CD4-positive, alpha-beta T cell treated with Interleukin-6 for 4 hours (primary cell): ENCODE measurements at places on chromosomes 4 and X.

- no peak for DNase-seq
Observed at GRCh38 chrX:47611926-47612325, 7.7 kb downstream of the SYN1 start.

DNA sequence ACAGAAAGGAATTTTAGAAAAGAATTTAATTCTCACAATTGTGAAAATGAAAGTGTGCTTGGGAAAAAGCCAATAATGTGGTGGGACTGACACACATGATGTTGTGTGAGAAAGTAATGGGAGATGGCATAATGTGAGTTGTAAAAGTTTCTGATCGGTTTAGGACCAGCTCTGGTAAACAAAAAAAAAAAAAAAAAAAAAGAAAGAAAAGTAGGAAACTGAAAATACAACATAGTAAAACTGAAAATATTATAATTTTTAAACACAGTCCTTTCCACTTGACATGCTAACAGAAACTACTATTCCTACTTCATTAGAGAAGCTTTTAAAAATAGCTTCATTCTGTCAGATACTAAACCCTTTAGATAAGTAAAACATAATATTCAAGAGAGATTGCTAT, 28.2 kb downstream of the RAP1GDS1 start:
- DNase-seq: no peak

GRCh38 chr4:15690020-15690809, 8.6 kb downstream of the FAM200B start:
- DNase-seq: no peak

- no peak for DNase-seq
Observed at GRCh38 chr4:123406872-123407271, 10.3 kb downstream of the SPRY1 start.

- DNase-seq: no peak
Observed at GRCh38 chr4:83389037-83389720, 54.5 kb upstream of the HPSE start.

DNA sequence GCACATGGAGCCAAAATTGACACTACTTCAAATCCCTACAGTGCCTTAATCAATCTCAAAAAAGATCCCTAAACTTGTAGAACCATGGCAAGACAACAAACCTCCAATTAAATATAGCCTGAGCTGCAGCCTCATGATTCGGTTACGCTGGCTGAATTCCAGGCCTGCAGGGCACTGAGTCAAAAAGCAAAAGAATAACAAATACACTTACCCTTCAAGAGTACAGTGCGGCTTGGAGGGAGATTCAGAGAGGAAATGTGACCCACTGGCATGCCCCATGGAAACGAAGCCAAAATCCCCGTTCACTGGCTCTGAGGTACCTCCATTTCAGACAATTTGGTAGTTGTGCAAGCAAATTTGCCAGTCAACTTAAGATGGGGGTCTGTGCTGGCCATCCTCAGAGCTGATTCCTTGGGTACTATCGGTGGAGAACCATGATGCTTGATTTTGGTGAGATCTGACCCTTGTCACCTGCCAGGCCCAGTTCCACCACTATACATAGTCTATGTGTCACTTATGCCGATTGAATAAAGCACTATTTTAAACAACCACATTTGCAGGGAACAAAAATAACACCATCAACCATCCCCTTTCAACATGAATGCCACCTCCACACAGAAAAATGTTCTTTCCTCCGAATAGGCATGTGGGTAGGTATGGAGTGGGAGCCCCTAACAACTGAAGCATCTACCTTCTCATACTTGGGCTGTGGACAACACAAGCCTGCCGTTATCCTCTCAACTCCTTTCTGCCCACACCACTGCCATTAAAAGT, 2.1 kb downstream of the C4orf54 start:
- DNase-seq: no peak

GRCh38 chr4:143771269-143771668, 70.8 kb upstream of the FREM3 start:
- DNase-seq: no peak

GRCh38 chrX:85994797-85995196, 52.6 kb downstream of the CHM start:
- no peak for DNase-seq

GRCh38 chr4:145380123-145380522, 101.5 kb upstream of the SMAD1 start:
- no peak for DNase-seq

DNA sequence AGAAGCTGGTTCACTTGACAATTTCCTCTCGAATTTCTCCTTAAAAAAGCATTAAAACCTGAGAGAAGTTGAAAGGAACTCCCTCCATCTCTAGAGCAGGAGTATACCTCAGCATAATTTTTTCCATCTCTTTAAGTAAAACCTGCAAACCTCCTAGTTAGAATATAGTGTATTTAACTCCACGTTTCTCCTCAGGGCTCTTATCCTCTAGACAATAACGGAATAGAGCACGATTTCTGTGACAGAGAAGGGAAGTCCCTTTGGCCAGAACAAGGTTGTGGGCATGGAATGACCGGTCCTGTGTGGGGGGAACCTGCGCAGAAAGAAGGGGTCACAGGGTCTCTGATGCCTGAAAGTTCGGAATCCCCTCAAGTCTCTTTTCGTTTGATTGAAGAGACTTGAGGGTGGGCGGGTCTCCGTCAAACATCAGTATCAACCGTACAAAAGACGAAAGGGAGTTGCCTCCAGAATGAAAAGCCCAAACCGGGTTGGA, 697 bp downstream of the ZNF280C start:
- no peak for DNase-seq

DNA sequence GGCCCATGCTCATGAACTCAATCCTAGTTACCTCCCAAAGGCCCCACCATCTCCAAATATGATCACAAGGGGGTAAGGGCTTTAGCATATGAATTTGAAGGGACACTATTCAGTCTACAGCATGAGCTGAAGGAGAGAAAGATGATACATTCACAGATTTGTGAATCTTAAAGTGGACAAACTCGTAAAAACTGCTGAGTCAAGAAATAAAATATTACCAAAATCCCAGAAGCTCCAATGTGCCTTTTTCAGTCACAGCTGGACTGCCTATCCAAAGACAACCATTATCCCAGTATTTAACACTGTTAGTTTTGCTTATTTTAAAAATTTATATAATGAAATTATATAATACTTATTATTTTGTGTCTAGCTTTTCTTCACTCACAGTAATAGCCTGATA, 109.0 kb downstream of the CXXC4 start:
- no peak for DNase-seq

- no peak for DNase-seq
Observed at GRCh38 chrX:1170243-1170642, 42.2 kb downstream of the CRLF2 start.
